ENCODE measurements at places on chromosomes 13 and 19.

DNA sequence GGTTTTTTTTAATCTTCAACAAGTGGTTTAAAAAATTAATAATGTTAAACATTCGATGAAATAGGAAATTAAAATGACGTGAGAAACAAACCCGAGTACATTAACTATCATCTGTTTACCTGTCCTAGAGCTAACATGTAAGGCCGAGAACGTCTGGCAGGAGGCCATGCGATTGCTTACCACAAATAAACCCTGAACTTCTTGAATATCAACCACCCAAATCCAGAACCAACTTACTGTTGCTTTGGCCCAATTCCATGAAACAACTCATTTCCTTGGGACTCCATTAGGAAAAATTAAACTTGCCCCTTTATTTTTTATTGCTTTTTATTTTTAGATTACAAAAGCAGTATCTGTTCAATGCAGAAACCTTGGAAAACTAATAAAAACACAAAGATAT, 228.9 kb upstream of the IRS2 start:
- no peak for DNase-seq

DNA sequence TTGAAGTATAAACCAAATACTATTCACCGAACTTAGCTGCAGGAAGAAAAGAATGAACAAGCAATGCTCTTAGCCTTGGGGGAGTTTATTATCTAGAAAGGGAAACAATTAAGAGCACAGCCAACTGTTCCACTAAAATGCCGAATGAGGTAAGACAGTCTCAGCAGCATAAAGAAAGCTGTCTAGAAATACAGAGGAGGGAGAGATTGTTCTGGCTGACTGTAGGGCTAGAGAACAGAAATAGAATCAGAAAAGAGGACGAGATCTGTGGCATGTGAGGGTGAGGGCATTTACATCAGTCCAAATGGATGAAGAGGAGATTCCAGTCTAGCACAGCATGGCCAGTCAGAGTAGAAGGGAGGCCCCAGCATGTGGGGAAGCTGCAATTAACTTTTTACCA, 56.8 kb upstream of the TNFRSF19 start:
- no peak for DNase-seq

- DNase-seq: no peak
These were observed 3.0 kb upstream of the RINL start for GRCh38 chr19:38880882-38881609.

GRCh38 chr13:48890391-48890790, 85.3 kb upstream of the FNDC3A start:
- DNase-seq: no peak

DNA sequence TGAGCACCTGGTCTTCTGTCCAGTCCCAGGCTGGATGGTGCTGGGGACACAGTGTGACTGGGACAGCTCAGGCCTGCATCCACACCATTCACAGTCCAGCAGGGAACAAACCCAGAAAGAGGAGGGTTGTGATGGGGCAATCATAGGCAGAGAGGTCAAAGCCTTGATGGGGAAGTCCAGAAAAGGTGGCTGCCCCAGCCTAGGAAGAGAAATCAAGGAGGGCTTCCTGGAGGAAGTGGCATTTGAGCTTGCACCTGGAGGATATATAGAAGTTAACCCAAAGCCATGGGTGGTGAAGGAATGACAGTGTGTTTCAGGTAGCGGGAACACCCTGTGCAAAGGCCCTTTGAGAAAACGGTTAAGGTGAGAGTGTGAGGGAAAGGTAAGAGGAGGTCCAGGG, 2.6 kb upstream of the PRX start:
- no peak for DNase-seq

- no peak for DNase-seq
These were observed 69.2 kb upstream of the TM9SF2 start for GRCh38 chr13:99431927-99432608.

DNA sequence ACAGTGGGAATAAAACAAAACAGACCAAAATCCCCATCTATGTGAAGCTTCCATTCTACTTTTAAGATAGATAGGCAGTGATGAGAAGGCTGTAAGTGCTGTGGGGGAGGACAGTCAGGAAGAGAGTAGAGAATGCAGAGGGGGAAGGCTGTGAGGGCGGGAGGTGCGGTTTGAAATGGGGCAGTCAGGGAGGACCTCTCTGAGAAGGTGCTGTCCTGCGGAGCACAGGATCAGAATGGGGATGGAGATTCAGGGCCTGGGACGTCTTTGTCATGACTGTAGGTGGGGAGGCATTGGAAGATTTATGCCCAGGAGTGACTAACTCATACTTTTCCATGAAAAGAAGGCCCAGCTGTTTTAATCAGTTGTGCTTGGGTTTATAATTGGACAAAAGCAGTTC, 3.9 kb upstream of the GPR183 start:
- no peak for DNase-seq

- no peak for DNase-seq
These were observed 25.2 kb downstream of the SPATA13 start for GRCh38 chr13:24185591-24186232.

GRCh38 chr13:65460136-65460535, 1770.0 kb downstream of the PCDH9 start:
- no peak for DNase-seq

DNA sequence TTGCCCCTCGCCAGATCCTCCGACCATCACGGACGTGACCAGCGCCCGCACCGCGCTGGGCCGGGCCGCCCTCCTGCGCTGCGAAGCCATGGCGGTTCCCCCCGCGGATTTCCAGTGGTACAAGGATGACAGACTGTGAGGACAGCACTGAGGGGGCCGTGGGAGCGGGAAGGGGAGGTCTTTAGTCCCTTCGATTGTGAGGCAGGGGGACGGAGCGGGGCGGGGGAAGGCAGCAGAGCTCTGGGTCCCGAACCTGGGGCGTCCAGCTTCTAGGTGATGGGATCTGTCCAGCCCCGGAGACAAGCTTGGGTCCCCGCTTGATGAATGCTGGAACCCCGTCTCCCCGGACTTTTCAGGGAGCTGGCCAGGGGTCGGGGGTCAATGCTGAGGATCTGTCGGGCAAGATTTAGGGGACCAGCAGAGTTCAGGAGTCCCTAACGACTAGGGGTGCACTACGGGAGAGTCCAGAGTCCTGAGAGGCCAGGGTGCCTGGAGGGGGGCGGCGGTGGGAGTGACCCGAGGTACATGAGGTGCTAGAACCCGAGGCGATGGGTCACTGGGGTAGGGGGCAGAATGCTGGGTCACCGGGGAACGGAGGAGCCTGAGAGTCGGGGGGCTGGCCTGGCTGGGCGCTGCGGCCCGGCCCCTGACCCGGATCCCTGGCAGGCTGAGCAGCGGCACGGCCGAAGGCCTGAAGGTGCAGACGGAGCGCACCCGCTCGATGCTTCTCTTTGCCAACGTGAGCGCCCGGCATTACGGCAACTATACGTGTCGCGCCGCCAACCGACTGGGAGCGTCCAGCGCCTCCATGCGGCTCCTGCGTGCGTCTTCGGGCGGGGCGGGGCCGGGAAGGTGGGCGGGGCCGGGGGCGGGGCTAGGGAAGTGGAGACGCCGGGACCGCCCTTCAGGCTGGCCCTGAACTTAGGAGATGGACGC, 14.6 kb downstream of the VSIG10L start:
- no peak for DNase-seq

GRCh38 chr19:1082165-1082927, 12.8 kb downstream of the POLR2E start:
- peak; percentile 61 for DNase-seq

- DNase-seq: no peak
These were observed 9.2 kb downstream of the UBXN6 start for GRCh38 chr19:4448147-4448985.

- DNase-seq: no peak
These were observed 38.7 kb upstream of the C1QTNF9 start for GRCh38 chr13:24270639-24271141.

DNA sequence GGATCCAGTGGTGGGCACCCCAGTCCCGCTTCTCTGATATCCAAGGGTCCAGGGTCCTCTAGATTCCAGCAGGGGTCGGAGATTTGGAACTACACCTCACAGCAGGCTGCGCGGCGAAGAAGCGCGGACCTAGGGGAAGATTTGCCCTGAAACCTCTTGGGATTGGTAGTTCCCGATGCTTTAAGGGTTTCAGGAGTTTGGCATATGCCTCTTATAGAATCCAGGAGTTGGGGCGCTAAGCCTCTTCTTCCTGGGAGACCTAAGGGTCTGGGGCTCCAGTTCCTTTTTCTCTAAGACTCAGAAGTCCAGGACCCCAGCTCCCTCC, 349 bp downstream of the BCL2L12 start:
- DNase-seq: no peak

DNA sequence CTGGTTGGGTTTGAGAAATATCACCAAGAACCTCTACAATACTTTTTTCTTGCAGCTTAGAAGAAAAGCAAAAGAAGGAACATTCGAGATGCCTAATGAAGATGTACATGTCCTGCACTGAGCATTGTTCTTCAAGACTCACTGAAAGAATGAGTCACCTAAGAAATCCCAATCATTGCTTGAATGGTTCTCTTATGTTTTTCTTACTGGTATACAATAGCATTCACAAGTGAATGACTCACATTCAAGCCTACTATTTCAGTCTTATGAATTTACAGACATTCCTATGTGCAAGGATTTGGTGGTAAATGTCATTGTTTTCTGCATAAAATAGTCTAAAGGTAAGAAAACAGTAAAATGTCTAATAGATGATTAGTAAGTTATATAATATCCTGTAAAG, 594.6 kb downstream of the PCDH9 start:
- no peak for DNase-seq

DNA sequence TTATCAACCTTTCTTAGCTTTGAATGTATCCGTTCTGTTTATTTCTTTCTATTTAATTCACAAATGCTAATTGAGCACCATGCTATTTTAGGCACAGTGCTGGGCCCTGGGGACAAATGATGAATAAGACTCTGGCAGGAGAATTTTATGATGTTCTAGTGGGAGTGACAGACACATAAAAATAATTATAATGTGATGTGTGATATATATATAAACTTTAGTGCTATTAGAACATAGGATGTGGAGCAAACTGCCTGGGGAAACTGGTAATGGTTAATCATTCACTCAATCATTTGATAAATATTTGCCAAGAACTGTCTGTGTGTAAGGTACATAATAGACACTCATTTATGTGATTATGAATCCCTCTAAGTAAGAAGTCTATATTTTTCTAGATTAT, 50.7 kb upstream of the FRY start:
- no peak for DNase-seq

- DNase-seq: no peak
These were observed 10.4 kb upstream of the TBC1D4 start for GRCh38 chr13:75492389-75492788.

DNA sequence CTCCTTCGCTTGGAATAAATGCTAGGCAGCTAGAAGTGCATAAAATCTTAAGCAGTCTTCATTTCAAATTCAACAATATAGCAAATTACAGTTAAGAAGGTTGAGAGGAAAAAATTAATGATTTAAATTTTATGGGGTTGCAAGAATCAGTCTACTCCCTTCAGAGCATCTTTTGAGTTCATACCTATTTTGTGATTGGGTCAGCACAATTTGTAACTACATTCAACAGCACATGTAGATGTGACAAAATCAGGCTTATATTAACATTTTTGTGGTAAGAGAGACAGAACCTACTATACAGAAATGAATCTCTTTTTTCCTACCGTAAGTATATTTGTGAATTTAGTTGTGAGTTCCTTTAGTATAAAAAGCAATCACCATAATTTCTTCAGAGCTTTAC, 520.6 kb upstream of the HTR2A start:
- no peak for DNase-seq

DNA sequence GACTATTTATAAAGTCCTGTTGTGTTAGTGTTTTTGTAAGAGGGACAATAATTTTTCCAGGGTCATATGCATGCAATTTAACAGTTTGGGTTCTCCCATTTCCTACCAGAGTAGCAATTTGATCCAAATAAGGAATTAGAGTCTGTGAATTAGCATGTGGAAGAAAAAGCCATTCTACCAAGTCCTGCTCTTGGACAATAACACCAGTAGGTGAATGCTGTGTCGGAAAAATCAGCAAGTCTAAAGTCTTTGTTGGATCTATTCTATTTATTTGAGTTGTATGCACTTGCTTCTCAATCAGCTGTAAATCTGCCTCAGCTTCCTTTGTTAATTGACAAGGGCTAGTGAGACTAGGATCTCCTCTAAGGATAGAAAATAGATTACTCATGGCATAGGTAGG, 21.4 kb upstream of the IL17D start:
- DNase-seq: no peak

DNA sequence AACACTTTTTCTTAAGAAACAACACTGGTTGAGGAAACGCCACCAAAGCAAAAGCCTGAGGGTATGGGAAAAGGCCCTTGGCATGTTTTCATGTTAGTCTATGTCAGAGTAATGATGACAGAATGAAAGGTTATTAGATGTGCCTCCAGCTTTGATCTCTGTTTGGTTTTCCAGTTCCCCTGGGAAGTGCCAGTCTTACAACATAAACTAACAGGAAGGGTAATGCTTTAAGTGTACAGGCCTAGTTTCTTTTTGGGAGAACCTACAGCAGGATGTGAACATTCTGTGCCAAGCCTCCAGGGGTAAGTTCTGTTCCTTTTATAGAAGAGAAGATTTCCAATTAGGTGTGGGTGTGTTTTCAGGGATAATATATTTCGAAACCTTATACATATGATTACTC, 121.7 kb downstream of the FNDC3A start:
- no peak for DNase-seq

DNA sequence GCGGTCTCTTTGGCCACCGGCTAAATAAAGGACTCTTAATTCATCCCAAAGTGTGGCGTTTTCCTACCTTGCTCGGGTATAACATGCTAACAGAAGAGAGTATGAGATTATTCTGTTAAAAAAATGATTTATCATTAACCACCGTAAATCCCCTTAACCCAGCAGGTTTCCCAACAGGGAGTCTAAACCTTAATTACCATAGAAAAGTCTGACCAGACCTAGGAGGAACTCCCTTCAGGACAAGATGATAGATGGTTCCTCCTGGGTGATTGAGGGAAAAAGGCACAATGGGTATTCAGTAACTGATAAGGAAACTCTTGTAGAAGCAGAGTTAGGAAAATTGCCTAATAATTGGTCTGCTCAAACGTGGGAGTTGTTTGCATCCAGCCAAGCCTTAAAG, 193.7 kb downstream of the ZNF737 start:
- DNase-seq: no peak

DNA sequence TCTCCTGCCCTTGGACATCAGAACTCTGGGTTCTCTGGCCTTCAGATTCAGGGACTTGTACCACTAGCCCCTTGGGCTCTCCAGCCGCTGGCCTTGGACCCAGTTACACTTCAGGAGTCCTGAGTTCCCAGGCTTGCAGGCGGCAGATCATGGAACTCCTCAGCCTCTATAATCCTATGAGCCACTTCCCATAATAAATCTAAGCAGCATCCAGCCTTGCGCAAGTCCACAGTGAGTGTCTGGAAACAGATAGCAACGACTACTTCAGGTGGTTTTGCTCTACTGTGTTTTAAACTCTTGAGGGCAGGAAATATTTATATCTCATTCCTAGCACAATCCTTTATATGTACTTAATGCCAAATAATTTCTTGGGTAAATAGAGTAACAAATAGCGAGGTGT, 92.3 kb downstream of the COL4A1 start:
- DNase-seq: no peak

GRCh38 chr13:100131863-100132574, 43.1 kb downstream of the PCCA start:
- DNase-seq: no peak
